Fibroblast of skin of left quadriceps (primary cell): ENCODE measurements at places on chromosomes 3 and 15.

GRCh38 chr3:87975716-87976115, 83.1 kb downstream of the CGGBP1 start:
- DNase-seq = no peak

DNA sequence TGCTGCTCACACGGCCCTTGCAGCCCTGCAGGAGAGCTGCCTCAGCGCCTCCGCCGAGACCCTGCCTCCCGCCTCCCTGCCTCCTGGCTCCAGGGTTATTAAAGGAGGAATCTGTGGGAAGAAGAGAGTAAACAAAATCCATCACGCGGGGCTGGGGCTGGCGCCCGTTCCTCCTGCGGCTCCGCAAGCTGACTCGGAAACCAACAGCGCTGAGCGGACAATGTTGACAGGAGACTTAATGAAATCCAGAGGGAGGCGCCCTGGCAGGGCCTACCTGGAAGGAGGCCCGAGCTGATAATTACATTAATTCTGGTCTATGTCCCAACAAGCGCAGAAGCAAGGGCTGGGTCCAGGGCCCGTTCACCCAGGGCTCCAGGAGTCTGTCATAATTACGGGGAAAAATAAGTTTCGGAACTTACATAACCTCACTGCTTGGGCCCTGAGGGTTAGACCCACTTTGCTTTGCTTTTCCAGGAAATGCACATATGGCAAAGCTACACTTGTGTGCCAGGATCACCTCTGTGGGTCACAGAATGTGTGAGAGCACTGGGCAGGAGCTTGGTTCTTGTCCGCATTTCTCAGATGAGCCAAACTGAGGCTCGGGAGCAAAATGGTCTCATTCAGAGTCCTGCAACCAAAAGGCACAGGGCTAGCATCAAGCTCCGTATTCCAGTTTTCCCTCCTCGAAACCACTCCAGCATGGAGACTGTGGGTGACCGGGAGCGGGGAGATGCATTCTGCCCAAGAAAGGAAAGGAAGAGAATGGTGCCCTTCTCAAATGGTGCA, 43.8 kb upstream of the SLC6A6 start:
- DNase-seq = peak; percentile 42

DNA sequence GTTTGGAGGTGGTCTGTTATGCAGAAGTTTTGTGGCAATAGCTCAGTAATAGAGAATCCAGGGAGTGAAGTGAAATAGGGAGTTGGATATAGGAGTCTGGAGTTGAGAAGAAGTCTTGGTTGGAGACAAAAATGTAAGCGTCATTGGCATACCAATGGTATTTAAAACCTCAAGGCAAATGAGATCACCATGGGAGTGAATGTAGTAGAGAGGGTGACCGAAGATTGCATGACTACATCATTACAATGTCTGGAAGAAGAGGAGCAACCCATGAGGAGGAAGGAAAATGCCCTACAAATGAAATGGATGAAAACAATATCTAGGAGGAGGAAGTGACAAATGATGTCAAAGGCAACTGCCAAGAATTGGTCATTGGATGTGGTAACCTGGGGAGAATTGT, 54.4 kb downstream of the CNTN4 start:
- DNase-seq = no peak

- DNase-seq = no peak
These were observed 40.3 kb downstream of the UMPS start for GRCh38 chr3:124770336-124771082.

DNA sequence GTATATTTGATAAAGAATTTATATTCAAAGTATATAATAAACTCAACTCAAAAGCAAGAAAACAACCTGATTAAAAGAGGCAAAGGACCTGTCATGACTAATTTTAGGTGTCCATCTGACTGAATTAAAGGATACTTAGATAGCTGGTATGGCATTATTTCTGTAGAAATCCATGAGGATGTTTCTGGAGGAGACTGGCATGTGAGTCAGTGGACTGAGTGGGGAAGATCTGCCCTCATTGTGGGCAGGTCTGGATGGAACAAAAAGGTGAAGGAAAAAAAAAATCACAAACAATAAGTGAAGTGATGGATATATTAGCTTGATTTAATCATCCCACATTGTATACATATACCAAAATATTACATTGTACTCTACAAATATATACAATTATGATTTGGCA, 16.6 kb downstream of the ANKRD28 start:
- no peak for DNase-seq

DNA sequence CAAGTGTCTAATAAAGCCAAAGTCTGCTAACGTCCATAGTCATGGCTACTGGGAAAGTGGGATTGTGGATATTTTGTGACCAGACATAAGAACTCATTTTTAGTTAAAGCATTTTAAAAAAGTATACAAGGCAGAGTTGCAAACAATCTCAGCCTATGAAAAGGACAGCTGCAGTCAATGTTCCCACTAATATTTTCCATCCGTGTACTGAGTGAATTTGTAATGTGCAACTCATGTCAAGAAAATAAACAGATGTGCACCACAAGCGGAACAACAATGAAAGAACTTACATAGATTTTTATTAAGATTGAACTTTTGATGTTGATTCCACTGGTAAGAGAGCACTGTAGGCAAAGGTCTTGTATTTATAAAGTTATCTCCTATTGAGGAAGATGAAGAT, 231.3 kb upstream of the SEMA6D start:
- DNase-seq = no peak

GRCh38 chr3:147760941-147761340, 351.8 kb downstream of the ZIC1 start:
- DNase-seq = no peak

DNA sequence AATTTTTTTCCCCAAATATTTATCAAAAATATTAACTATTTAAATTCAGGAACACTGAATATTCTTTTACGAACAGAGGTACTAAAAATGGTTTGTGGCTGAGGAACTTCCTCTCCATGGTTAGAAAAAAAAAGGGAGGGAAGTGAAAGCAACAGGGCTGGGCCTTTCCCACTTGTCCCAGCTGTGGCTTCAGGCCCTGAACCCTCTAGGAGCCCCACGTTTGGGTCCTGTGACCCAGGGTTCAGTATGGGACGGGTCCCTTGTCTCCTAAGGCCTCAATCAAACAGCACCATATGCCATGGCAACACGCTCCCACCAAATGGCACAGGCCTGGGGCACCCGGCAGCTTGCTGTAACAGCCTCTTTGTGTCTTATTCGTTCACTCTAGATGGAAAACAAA, 32.4 kb downstream of the POC1A start:
- no peak for DNase-seq

GRCh38 chr3:123159926-123160635, 41.7 kb upstream of the SEC22A start:
- no peak for DNase-seq

DNA sequence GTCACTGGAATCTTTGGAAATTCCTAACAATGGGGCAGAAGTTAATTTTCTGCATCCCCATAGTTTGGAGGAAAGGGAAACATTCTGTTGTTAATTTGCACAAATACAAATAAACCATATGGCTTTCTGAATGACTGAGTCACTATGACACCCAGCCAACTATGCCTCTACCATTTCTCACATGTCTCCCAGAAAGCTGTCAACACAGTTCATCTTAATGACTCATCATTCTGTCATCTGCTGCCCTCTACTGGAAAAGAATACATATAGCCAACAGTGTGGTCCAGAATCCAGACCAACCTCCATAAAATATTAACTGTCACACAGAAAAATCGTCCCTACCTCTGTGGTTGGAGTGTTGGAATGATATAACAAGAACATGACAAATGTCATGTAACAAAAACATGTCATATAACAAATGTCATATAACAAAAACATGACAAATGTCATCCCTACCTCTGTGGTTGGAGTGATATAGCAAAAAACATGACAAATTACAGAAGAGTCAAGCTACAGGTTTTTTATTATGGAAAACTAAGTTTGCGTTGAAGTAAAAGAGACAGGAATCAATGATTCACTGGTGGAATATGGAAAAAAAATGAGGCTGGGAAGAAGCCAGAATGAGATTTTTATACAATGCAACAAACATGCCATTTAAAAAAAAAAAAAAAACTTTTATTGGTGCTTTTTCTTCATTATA, 47.7 kb upstream of the GYG1 start:
- DNase-seq = peak; percentile 93

GRCh38 chr3:44210967-44211366, 30.7 kb upstream of the TOPAZ1 start:
- no peak for DNase-seq

GRCh38 chr3:115385774-115386730, 237.3 kb upstream of the GAP43 start:
- DNase-seq = no peak

GRCh38 chr15:39300451-39301153, 280.3 kb upstream of the THBS1 start:
- DNase-seq = no peak

DNA sequence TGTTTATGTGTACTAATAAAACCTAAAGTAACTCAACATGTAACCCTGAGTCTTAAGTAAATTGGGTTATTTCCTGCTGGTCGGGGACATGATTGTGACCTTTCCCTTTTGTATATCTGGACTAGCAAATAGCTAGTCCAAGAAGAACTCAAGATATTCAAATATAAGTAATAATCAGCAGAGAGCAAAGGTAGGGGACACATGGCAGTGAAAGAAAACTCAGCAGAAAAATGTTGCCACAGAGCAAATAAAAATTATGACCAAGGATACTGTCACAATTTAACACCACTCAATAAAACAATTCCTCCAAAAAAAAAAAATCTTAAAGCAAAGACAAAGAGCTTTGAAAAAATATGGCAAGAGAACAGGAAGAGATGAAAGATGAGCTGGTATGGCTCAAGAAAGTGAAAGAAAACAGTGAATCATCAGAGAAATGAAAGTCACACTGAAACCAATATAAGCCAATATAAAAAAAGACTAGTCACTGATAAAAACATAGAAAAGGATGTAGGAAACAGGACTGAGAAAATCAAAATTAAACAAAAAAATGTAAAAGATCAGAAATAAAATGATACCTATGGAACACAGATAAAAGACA, 43.4 kb downstream of the HLTF start:
- peak; percentile 11 for DNase-seq

GRCh38 chr3:23019596-23020300, 183.4 kb upstream of the UBE2E2 start:
- DNase-seq = no peak

DNA sequence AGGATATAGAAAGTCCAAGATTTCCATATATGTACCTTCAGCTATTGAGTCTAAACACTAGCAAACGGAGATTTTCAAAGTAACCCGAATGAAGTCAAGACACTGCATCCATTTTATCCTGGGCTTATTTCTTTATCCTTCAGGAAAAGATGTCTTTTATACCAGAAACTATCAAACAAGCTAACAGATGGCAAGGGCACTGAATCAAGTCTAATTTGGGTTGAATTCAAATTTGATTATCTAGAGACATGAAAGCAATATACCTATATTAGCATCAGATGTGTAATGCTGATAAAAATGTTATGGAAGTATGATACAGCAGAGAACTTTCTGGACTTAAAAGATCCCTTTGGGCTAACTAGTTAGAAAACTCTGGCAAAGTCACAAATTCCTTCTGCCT, 138.3 kb upstream of the TSPAN3 start:
- no peak for DNase-seq

GRCh38 chr3:42042747-42043098, 48.4 kb upstream of the TRAK1 start:
- DNase-seq = no peak

DNA sequence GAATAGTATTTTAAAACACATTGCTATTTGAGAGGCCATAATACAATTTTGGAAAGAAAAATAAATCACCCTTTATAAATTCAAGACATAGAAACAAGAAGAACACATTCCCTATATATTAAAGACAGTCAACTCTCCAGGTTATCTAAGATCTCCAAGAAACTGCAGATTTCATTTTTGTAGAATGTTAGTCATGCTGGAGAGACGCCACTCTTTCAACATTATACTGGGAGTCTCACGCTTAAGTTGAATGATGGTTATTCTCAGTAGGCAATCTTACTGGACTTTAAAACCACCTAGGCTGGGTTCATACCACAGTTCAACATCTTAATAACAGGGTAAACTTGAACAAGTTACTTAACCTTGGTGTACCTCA, 3.6 kb upstream of the CHRM5 start:
- no peak for DNase-seq

DNA sequence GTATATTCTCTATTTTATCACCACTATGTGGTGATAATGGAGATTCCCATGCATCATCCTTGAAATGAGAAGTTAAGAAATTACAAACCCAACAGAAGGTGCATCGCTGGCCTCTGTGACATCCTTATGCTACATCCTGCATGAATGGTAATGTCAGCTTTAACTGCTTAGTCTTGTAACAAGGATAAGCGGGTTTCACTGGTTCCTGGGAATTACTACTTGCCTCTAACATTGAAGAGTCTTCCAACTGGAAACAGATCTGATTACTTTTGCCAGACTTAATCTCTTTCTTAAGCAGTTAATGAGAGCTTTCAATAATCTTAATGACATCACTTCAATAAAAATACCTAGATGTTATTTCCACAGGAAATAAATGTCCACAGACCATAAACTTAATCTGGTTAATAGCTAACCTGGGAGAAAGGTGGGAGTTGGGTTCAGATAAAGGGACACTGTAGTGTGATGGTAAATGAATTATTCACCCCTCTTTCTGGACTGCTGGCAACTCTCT, 44.0 kb downstream of the FMN1 start:
- no peak for DNase-seq

DNA sequence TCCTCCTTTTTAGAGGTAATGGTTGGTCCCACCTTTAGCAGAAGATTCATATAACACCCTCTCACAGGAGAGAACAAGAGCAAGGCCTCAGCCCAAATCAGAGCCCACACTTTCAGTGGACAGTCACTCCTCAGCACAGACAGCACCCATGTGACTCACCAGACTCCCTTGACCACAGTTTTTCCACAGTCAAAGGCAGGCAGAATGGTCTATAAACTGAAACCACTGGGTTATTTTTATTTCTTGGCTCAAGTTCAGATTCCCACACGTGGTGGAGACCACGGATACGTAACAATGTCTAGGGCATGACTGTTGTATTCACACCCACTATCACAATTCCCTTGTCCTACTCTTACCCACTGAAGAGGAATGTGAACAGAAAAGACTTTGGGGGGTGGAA, 237.8 kb upstream of the UBE2E1 start:
- DNase-seq = peak; percentile 76

- no peak for DNase-seq
These were observed 38.2 kb upstream of the FAM3D start for GRCh38 chr3:58704745-58705144.

- no peak for DNase-seq
These were observed 59.9 kb upstream of the RASGRP1 start for GRCh38 chr15:38624244-38625205.

DNA sequence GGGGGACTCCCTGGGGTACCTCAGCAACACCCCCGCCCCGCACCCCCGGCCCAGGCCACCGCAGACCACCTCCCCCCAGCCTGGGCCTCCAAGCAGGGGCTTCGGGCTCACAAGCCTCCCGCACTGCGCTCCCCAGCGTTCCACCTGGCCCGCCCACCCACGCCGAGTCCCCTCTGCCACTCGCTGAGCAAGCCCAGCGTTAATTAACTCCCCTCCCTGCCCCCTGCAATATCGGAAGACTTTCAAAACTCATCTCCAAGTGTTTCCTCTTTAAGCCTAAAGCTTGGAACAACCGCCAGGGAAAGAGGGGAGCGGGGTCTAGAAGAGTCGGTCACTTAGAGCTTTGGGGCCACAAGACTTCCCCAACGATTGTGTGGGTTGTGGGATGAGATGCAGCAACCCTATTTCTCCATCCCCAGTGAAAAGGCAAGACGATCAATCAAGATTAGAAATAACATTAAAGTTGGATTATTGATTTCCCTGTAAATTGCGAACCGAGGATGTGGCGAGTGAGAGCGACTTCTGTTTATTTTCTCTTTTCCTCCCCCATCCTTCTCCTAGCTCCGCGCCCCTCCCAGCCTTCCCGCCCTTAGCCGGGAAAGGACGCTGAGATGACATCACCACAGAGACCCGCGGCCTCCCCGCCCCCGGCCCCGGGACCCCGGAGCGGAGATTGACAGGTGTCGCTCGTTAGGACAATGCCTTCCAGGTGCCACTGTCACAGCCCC, 30.2 kb downstream of the NR2F2 start:
- no peak for DNase-seq
